ENCODE measurements at places on chromosomes 12 and 14.

DNA sequence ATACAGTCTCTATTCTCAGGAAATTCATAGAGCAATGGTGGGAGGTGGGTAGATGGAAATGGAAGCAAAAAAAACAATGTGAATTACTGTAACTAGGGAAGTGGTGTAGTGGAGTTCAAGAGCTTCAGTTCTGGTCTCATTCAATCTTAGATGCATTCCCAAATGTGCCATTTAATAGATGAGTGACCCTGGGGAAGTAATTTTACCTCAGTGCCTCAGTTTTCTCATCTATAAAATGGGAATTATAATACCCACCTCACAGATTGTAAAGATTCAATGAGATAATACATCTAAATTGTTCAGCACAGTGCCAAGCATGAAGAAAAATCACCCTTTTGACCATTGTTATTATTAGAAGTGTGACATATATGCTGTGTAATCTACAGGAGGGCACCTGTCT is 173.1 kb downstream of the SLC38A4 start:
- no peak for DNase-seq

DNA sequence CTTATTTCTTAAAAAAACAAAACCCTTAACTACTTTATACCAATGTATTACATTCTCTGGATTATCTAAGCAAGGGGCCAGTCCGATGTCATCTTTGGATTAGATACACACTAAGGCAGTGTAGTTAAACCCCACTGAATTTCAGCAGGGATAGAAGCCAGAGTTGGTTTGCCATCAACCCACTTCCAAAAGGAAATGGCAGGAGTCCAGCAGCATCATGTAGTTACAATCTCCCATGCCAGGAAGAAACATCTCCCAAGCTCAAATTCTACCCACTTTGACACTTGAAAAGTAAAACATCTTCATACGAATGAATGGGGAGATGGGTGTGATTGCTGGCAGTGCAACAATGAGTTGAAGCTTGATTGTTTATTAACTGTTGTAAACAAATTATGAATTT is 203.5 kb upstream of the PLXNC1 start:
- no peak for DNase-seq

DNA sequence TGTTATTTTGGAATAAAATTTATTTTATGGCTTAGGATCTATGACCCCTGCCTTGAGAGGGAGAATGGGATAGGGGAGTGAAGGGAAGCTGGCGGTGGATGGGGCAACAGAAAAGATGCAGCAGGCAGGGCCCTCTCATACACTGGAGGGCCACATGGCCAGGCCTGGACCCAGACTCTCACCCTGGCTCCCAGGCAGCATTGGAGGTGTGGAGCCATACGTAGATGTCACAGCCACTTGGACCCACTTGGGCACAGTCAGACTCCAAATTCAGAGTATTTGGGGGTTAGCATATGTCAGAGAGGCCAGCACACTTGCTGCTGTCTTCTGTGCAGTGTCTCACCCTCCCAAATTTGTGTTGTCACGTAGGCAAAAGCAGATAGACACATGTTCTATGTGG is 6.5 kb downstream of the NAB2 start:
- DNase-seq: no peak

- DNase-seq: no peak
These were observed 366 bp downstream of the LPCAT3 start for GRCh38 chr12:7017870-7018349.

GRCh38 chr14:35378425-35379233 is 25.9 kb downstream of the NFKBIA start:
- no peak for DNase-seq

DNA sequence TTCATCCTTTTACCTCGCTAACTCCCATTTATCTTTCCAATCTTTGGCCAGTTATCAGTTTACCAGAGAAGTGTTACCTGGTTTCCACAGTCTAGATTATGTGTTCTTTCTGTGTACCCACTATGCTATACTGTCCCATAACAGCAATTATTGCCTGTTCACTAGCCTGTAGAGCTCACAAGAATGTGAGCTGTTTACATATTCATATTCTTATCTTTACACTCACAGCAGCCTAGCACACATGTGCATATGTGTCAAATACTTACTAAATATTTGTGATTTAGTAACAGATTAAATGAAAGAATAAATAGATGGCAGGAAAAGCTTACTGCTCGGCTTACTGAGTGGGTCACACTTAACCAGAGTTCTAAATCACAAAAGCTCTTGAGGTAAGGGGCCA is 97.8 kb downstream of the NOVA1 start:
- DNase-seq: no peak

GRCh38 chr12:54197431-54197909 is 8.7 kb upstream of the SMUG1 start:
- no peak for DNase-seq

- DNase-seq: no peak
These were observed 52.4 kb downstream of the PHLDA1 start for GRCh38 chr12:75979181-75979580.

DNA sequence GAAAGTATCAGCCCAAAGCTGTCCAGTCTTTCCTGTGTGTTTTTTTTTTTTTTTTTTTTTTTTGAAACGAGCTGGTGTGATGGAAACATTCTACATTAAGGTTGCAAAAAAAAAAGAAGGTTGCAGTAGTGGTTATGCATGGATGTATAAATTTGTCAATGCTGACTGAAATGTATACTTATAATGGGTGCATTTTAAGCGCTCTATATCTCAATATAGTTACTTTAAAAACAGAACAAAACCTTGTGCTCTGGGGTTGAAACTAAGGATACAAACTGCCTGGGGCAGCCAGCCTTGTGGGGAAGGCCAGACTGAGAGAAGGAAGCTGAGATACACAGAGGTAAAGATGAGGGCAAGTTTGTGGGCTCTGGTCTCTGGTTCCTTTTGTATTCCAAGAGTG is 87.3 kb upstream of the RMST start:
- DNase-seq: no peak

DNA sequence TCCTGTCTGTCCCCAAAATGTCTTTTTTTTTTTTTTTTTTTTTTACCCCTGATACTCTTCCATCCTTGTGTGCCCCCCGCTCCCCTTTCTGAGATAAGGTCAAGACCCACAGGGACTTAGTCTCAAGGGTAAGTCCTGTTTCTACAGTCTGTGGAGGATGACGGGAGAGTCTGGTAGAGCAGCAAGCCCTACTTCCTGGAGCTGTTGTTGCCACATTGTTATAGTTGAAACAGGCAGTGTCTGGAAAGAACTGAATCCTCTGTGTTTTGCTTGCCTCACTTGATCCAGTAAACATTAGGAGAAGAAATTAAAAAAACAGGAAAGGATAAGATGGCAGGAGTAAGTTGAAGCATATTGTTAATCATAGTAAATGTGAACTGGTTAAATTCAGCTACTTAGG is 45.5 kb downstream of the ZNF664 start:
- DNase-seq: no peak

GRCh38 chr12:91040096-91040755 is 17.6 kb downstream of the KERA start:
- DNase-seq: no peak

- DNase-seq: no peak
These were observed 4.1 kb downstream of the SLC6A12 start for GRCh38 chr12:209851-210250.

DNA sequence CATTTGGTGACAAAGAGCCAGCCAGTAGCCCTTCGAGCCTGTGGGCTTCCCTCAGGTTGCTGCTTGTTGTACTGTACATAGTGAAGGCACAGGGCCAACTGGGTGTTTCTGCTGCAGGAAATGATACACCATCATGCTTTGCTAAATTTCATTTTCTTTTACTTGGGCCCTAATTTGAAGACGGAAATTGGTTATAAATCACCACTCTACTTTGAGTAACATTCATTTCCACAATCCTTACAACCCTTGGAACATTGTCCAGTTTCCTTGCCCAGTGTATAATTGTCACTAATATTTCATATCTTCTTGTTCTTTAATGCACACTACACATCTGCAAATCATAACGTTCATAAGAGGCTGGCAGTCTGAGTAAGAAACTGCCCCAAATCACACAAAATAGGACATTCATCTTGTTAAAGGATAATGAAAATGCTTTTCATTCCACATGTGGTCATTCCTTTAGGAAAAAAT is 30.2 kb downstream of the MSRB3 start:
- no peak for DNase-seq

DNA sequence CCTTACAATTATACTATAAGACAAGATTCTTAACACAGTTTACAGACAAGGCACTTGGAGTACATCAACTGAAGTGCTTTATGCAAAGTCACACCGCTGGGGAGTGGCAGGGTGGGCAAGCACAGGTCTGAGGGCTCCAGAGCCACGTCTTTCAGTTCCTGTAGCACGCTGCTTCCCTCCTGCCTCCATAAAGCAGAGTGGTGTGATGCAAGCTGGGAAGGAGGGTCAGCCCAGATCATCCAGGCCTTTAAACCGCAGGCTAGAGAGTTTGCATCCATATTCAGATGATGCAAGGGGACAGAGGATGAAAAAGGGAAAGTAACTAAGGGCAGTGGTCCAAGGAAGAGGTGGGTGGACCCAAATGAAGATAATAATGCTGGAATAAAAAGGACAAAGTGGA is 132.6 kb downstream of the ITPR2 start:
- no peak for DNase-seq

GRCh38 chr12:57611108-57611826 is at the start of gene ARHGEF25:
TSS of gene ARHGEF25 (plus strand) at chr12:57611435. CDS start at chr12:57611895, 460 bp downstream.
- peak; percentile 46 for DNase-seq

DNA sequence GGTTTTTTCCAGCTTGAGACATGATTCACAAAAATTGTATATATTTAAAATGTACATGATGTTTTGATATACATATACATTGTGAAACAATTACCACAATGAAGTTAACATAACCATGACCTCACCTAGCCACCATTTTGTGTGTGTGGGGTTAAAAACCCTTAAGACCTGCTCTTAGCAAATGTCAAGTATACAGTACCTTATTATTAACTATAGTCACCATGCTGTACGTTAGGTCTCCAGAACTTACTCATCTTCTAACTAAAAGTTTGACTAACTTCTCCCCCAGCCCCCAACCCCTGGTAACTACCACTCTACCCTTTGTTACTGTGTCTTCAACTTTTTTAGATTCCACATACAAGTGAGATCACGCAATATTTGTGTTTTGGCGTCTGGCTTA is 52.6 kb downstream of the EIF2S3B start:
- DNase-seq: no peak

DNA sequence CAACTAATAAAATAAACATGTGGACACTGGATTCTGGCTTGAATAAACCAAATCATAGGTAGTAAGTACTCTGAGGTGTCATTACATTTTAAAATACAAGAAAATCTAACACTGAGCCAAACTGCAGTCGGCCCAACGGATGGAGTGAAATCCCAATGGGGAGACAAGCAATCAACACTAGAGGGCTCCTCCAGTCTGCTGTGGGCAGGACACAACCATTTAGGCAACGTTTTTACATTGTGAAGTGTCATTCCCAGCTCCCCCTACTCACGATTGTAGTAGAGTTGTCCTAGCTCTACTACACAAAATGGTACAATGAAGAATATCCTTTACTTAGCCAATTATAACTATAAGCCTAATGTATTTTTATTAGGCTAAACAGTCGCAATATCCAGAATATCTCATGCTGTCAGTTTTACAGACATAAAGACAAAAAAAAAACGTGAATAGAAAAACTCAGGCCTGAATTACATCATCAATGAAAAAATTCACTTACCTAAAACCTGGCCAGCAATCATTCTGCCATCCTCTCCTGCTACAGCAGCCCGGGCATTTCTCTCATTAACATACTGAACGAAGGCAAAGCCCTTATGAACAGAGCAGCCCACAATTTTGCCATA is 35.7 kb downstream of the HNRNPC start:
- DNase-seq: no peak

GRCh38 chr14:38837343-38838048 is 265.5 kb downstream of the SEC23A start:
- DNase-seq: no peak

- DNase-seq: no peak
These were observed 309.0 kb upstream of the AMIGO2 start for GRCh38 chr12:47388712-47389111.

- no peak for DNase-seq
These were observed 19.0 kb upstream of the GOLGA3 start for GRCh38 chr12:132847363-132848356.

- no peak for DNase-seq
These were observed 290.3 kb downstream of the PAWR start for GRCh38 chr12:79400481-79400880.

- DNase-seq: no peak
These were observed 4.2 kb upstream of the PLEKHA5 start for GRCh38 chr12:19125325-19125724.

DNA sequence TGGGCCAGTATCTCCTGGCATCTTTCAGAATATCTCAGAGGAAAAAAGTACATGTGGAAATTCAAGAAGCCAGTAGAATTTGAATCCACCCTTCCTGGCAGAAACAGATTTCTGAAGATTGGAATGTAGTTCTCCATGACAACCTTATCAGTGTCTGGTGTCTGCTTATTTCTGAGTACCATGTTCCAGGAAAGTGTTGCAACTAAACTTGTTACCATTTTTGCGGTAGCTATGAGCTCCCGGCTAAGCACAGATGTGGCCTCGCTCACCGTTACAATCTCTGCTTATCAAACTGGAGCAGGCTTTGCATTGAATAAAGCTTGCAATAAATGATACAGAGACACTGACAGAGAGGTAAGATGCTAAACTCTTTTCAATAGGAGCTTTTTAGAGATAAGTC is 13.0 kb upstream of the ITPR2 start:
- no peak for DNase-seq

GRCh38 chr14:90255871-90256270 is 482 bp upstream of the PSMC1 start:
- DNase-seq: no peak

DNA sequence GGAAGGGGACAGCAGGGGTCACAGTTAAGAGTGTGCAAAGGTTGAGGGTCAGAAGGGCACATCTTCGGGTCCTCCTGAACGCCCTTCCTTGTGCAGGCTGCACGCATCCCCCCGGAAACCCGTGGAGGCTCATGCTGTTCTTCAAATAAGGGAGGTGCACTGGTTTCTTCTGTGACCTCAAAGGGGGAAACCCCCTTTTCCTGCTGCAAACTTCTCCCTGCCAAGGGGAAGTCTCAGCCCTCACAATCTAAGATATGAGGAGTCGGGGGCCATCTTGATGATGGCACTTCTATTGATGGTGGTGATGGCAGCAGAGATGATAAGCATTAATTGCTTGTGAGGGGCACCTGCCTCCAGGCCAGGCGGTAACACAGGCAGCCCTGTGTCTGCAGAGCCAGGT is 40.0 kb downstream of the ISCA2 start:
- no peak for DNase-seq

- no peak for DNase-seq
These were observed 2.1 kb upstream of the UBC start for GRCh38 chr12:124916374-124917134.

GRCh38 chr12:4580281-4580688 is 18.3 kb downstream of the DYRK4 start:
- DNase-seq: no peak

- DNase-seq: no peak
These were observed 8.6 kb upstream of the OAS2 start for GRCh38 chr12:112969547-112970306.

GRCh38 chr14:74571901-74572725 is 39.9 kb downstream of the LTBP2 start:
- no peak for DNase-seq

DNA sequence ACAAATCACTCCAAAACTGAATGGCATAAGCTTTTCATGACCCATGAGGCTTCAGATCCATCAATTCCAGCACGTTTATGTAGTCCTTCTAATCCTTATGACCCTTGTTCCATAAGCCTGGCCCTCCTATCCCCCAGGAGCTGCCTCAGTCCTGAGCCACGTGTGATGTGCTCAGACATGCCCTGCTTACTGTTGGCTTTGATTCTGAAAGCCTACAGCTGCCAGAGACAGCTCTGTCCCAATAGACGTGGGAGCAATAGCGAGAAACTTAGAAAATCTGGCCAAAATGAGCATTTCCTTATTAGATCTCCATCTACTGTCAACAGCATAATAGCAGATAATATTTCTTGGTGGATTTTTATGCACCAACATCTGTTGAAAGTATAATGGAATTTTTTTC is 33.2 kb downstream of the DUSP6 start:
- no peak for DNase-seq
